ENCODE measurements at places on chromosomes 3 and 15. TPM values are rescaled to one million over a fixed set of nuclear protein-coding genes. Genes with fewer than 3 reads are reported as not detected.
A peak's percentile ranks its signal among the peaks of the same experiment; 100 is the strongest.

The PARP15 gene
- total RNA-seq = 0.36 TPM

The ZNF774 gene
- 4.1 TPM for total RNA-seq

The SLC38A3 gene
- 0.56 TPM for total RNA-seq

The NTRK3 gene
- 6.4 TPM for total RNA-seq

The TP63 gene
- 1.0 TPM for total RNA-seq

- H3K27me3 ChIP-seq = peaks cover 3% of the 10 kb centered on the region
- no peak overlapping the region for H3K4me3 ChIP-seq
- DNase-seq = no peak
- no peaks in the 10 kb centered on the region for H3K36me3 ChIP-seq
- peak overlapping the region; percentile 10 for H3K27ac ChIP-seq
These were observed 83.2 kb downstream of the MB21D2 start for GRCh38 chr3:192834428-192834827.

DNA sequence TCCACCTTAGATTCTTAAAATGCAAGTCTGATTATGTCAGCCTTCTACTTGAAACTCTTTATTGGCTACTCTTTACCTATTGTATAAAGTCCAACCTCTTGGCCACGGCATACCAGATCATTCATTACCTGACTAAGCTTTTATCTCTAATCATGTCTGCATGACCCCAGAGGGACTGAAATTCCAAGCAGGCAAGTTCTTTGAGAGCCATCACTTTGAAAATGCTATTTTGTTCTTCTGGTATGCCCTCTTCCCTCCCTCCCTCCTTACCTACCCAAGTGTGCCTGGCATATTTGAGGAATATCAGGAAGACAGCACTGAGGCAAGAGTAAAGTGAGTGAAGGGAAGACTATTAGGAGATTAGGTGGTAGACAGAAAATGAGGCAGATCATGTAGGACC is 57.5 kb downstream of the KCNMB2 start:
- H3K36me3 ChIP-seq = no peaks in the 10 kb centered on the region
- no peak overlapping the region for H3K4me3 ChIP-seq
- H3K4me1 ChIP-seq = peaks cover 8% of the 10 kb centered on the region

- peaks cover 7% of the 10 kb centered on the region for H3K27me3 ChIP-seq
- peaks cover 5% of the 10 kb centered on the region for H3K36me3 ChIP-seq
- peak overlapping the region; percentile 92 for H3K4me3 ChIP-seq
- H3K4me1 ChIP-seq = peaks cover 9% of the 10 kb centered on the region
- no peak for DNase-seq
These were observed 1.8 kb downstream of the SEMA4B start for GRCh38 chr15:90202929-90203328.

GRCh38 chr15:101145362-101145761 is 106.5 kb downstream of the CHSY1 start:
- H3K27ac ChIP-seq = no peak overlapping the region
- peaks cover 21% of the 10 kb centered on the region for H3K4me1 ChIP-seq
- peaks cover 3% of the 10 kb centered on the region for H3K36me3 ChIP-seq
- peaks cover 2% of the 10 kb centered on the region for H3K27me3 ChIP-seq

GRCh38 chr3:123511084-123511483 is 62.2 kb upstream of the ADCY5 start:
- peaks cover 2% of the 10 kb centered on the region for H3K27me3 ChIP-seq
- H3K27ac ChIP-seq = no peak overlapping the region
- DNase-seq = no peak
- no peaks in the 10 kb centered on the region for H3K4me1 ChIP-seq
- no peaks in the 10 kb centered on the region for H3K36me3 ChIP-seq

- no peaks in the 10 kb centered on the region for H3K4me1 ChIP-seq
- H3K4me3 ChIP-seq = no peak overlapping the region
- no peak for DNase-seq
These were observed 120.2 kb upstream of the IGSF10 start for GRCh38 chr3:151581035-151581434.

DNA sequence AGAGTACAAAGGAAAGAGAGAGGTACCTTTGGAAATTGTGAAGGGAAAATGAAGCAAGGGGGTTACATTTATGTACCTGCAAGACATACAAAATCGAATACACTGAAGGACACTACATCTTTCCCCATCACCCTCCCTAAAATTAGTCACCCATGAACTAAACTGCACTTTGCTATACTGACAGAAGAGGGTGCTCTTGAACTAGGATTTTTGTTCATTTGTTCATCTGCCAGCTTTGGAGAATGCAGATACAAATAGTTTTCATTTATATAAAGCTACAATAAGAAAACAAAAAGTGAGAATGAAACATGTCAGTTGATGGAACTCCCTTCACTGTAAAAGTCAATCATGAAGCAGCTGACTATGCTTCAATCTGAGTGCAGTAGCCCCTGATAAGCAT is 55.7 kb downstream of the PCCB start:
- H3K27ac ChIP-seq = no peak overlapping the region
- no peaks in the 10 kb centered on the region for H3K4me1 ChIP-seq
- H3K4me3 ChIP-seq = no peak overlapping the region
- DNase-seq = no peak
- peaks cover 12% of the 10 kb centered on the region for H3K36me3 ChIP-seq
- H3K27me3 ChIP-seq = peaks cover 1% of the 10 kb centered on the region

GRCh38 chr15:40295877-40296560 is 11.7 kb downstream of the PLCB2 start:
- no peak overlapping the region for H3K4me3 ChIP-seq
- DNase-seq = no peak
- H3K36me3 ChIP-seq = peaks cover 27% of the 10 kb centered on the region
- peaks cover 9% of the 10 kb centered on the region for H3K4me1 ChIP-seq
- peaks cover 24% of the 10 kb centered on the region for H3K27me3 ChIP-seq

DNA sequence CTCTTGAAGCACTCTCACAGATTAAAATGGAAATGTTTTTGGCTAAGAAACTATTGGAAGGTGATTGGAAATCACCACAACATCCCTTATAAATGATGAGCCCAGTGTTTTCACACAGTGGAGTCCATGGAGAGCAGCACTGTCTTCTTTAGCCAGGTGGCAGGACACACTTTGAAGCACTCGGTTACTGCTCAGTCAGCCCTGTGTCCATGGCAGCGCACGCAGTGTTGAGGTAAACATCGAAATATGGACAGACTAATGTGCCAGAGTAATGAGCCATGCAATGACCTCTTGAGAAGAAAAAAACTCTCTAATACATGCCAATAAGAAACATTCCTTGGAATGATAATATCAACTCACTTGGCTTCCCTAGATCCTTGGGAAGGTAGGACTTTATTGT is 66.6 kb downstream of the TGFBR2 start:
- H3K27me3 ChIP-seq = peaks cover 4% of the 10 kb centered on the region
- DNase-seq = no peak
- H3K4me3 ChIP-seq = peak overlapping the region; percentile 66
- H3K27ac ChIP-seq = peak overlapping the region; percentile 37

DNA sequence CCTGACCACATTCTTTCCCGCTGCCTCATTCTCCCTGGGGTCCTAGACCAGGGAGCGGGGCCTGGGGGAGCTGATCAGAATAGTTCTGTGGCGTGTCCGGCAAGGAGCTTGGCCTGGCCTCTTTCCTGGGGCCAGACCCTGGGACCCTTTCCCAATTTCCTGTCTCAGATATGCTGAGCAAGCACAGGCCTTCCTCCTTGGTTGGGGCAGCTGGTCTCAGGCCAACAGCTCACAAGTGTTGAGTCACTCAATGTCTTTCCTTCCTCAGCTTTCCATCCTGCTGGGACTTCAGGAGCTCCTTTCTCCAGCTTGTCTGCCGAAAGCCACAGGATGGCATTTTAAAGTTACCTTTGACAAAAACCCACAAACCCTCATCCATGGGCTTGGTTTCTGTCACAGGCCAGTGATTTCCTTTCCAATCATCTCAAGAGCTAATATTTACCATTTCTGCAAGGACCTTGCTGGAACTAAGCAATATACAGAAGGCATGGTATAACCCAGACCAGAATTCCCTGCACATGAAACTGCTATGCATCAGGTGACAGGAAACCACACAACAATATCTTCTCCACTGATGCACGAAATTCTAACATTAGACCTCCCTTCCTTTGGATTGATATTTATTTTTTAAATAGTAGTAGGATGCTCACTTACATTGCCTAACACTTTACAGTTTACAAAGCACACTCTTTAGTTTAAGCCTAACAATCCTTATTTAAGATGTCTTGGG is 19.5 kb upstream of the TIMP4 start:
- H3K4me1 ChIP-seq = peaks cover 22% of the 10 kb centered on the region
- peaks cover 9% of the 10 kb centered on the region for H3K36me3 ChIP-seq
- no peak for DNase-seq
- H3K27me3 ChIP-seq = peaks cover 6% of the 10 kb centered on the region

- H3K27ac ChIP-seq = peak overlapping the region; percentile 92
- peak; percentile 71 for DNase-seq
- H3K4me1 ChIP-seq = peaks cover 38% of the 10 kb centered on the region
- peak overlapping the region; percentile 99 for H3K4me3 ChIP-seq
These were observed 2.0 kb downstream of the AP2M1 start for GRCh38 chr3:184176377-184177330.

DNA sequence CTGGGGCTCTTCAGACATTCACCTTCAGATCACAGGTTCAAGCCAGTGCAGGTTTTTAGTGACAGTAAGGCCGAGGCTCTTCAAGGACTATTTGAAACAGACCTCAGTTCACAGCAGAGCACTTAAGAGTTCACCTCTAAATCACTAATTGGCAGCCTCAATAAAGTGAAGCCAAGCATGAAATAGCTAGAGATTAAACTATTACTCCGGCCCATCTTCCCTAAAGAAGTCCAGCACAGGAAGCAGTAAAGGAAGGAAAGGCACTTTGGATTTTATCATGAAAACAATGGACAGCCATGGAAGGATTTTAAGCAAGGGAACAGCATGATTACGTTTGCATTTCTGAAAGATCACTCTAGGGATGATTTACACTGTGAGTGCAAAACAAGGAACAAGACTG is 27.6 kb upstream of the ARL6 start:
- no peaks in the 10 kb centered on the region for H3K36me3 ChIP-seq
- no peak for DNase-seq
- H3K4me3 ChIP-seq = no peak overlapping the region
- peaks cover 26% of the 10 kb centered on the region for H3K4me1 ChIP-seq
- no peaks in the 10 kb centered on the region for H3K27me3 ChIP-seq
